Lower leg skin (tissue), 4 donors: ENCODE measurements at places on chromosomes 13 and 19. TPM values are rescaled to one million over a fixed set of nuclear protein-coding genes. Genes with fewer than 3 reads are reported as not detected.

The LYPD3 gene
- 344 TPM for total RNA-seq

The SMAD9 gene
- total RNA-seq: 1.8 TPM

The XRCC1 gene
- 31.0 TPM for total RNA-seq

The PSENEN gene
- total RNA-seq: 26.8 TPM

The ZNF726 gene
- total RNA-seq: 1.5 TPM

The DMKN gene
- total RNA-seq: 8,616 TPM

The ASF1B gene
- 1.6 TPM for total RNA-seq

The AZU1 gene
- total RNA-seq: 0.76 TPM

The CA11 gene
- total RNA-seq: 10.4 TPM

The HPN gene
- total RNA-seq: 1.3 TPM

The FCGBP gene
- total RNA-seq: 171 TPM

The RASA3 gene
- total RNA-seq: 30.5 TPM

The VSIG10L gene
- 40.4 TPM for total RNA-seq

The C19orf67 gene
- not detected for total RNA-seq

The STARD13 gene
- 22.5 TPM for total RNA-seq

The BCAM gene
- total RNA-seq: 73.5 TPM

The MIA gene
- 17.0 TPM for total RNA-seq

The AKT2 gene
- total RNA-seq: 72.6 TPM

The ZNF382 gene
- 0.95 TPM for total RNA-seq

The ONECUT3 gene
- total RNA-seq: not detected

The U2AF1L4 gene
- total RNA-seq: 20.0 TPM

The CACNG6 gene
- total RNA-seq: not detected

The ZNF229 gene
- 8.0 TPM for total RNA-seq

The RPL18A gene
- 3,301 TPM for total RNA-seq

The MISP3 gene
- total RNA-seq: 26.2 TPM

The ZNF154 gene
- 0.15 TPM for total RNA-seq

The TEX26 gene
- total RNA-seq: not detected

The LCP1 gene
- 35.0 TPM for total RNA-seq

The OR10H1 gene
- total RNA-seq: not detected

The SLC17A7 gene
- 1.4 TPM for total RNA-seq

The METTL21C gene
- total RNA-seq: not detected

The SMIM44 gene
- not detected for total RNA-seq

The APOC1 gene
- 31.7 TPM for total RNA-seq

The CLPTM1 gene
- total RNA-seq: 99.4 TPM

The ZNF570 gene
- 6.5 TPM for total RNA-seq

The ZNF284 gene
- 3.0 TPM for total RNA-seq

The SOX1 gene
- total RNA-seq: 0.13 TPM

The CLEC17A gene
- not detected for total RNA-seq

The S1PR5 gene
- total RNA-seq: 45.1 TPM

The CTU1 gene
- 15.7 TPM for total RNA-seq

The CEACAM8 gene
- total RNA-seq: not detected

The APOC4 gene
- total RNA-seq: not detected

The NOVA2 gene
- total RNA-seq: 0.68 TPM

The PDE4A gene
- total RNA-seq: 6.8 TPM

The DEDD2 gene
- total RNA-seq: 135 TPM

The FLT3LG gene
- 4.4 TPM for total RNA-seq

The LILRB2 gene
- total RNA-seq: 1.3 TPM

The ZNF850 gene
- 1.4 TPM for total RNA-seq

The LENG8 gene
- total RNA-seq: 195 TPM

The ZNF83 gene
- total RNA-seq: 25.1 TPM

The CBARP gene
- 8.1 TPM for total RNA-seq

The NKPD1 gene
- total RNA-seq: 42.0 TPM

The LONP1 gene
- 81.7 TPM for total RNA-seq

The FBL gene
- total RNA-seq: 224 TPM

The ACER1 gene
- total RNA-seq: 56.9 TPM

The PRTN3 gene
- not detected for total RNA-seq

The CEACAM20 gene
- total RNA-seq: not detected

The ETHE1 gene
- total RNA-seq: 72.9 TPM

The CALR3 gene
- not detected for total RNA-seq

The CARM1 gene
- 21.1 TPM for total RNA-seq
